ENCODE measurements at places on chromosomes 7 and 10. TPM values are rescaled to one million over a fixed set of nuclear protein-coding genes. Genes with fewer than 3 reads are reported as not detected.

The LIPJ gene
- not detected for total RNA-seq

The OR2A1 gene
- not detected for total RNA-seq

- no peak for DNase-seq
Observed at GRCh38 chr7:43390576-43390975, 192.3 kb upstream of the STK17A start.

- no peak for DNase-seq
Observed at GRCh38 chr7:19404912-19405329, 259.7 kb upstream of the FERD3L start.

DNA sequence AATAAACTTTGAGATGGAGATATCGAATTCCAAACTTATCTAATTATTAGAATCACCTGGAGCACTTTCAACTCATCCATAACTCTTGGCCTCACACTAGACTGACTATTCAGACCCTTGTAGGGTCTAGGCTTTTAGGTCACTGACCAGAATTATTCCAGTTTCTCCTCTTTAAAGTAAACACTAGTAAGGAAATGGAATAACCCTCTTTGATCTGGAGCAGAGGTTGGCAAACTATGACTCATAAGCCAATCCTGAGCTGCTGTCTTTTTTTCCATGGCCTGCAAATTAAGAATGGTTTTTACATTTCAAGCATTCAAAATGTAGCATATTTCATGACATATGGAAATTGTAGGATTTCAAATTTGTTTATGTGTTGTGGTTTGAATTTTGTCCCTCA lies 1601.9 kb downstream of the REEP3 start:
- no peak for DNase-seq

DNA sequence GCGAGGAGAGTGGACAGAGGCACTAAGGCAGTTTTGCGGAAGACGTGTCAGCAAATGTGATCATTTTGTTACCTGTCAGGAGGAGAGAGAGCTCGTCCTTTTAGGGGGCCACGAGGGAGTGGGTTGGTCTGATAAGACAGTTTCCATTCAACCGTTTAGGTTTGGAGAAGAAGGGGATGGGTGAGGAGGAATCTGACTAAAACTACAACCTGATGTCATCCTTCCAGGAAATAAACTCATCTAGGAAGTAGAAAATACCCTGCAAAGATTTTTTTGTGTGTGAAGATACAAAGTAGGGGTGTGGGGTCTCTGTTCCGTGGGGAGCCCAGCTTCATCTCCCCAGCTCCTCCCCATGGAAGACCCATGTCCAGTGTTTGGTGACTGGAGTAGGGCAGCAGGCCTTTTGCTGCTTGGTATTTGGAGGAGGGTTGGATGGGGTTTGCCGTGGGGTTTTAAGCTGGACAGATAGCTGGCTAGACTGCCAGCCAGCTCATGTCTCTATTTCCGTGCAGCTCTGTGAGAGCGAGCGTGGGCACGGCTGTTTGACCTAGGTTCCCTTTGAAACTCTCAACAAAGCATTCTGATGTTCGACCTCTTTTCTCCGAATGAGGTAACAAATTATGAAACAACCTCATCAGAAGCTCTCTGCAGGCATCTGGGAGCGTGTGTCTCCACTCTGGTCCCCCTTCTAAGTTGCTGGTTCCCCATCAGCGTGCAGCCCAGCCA lies 136.0 kb upstream of the TCF7L2 start:
- DNase-seq, result no peak
